PC-9 (cell line): ENCODE measurements at places on chromosomes 3 and 15.

- DNase-seq: no peak
These were observed 18.4 kb downstream of the AKAP13 start for GRCh38 chr15:85398822-85399221.

DNA sequence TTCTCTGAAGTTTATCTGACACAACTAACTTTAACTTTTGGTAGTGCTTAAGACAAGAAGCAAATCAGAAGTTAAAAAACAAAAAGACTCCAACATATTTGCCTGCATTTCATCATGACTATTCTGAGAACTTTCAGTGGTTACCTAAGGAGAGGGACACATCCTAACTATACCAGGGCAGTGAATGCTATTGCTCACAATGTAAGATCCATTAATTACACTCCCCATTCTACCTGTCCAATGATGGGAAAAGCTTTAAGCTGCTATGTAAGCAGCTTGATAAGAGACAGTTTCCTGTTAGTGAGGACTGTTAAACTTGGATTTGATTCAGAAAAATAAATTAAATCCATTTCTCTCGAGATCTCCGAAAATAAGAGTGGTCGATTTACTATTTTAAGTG lies 37.5 kb downstream of the SERPINI1 start:
- DNase-seq: no peak

GRCh38 chr15:50046867-50047266 lies 72.2 kb downstream of the ATP8B4 start:
- DNase-seq: no peak

DNA sequence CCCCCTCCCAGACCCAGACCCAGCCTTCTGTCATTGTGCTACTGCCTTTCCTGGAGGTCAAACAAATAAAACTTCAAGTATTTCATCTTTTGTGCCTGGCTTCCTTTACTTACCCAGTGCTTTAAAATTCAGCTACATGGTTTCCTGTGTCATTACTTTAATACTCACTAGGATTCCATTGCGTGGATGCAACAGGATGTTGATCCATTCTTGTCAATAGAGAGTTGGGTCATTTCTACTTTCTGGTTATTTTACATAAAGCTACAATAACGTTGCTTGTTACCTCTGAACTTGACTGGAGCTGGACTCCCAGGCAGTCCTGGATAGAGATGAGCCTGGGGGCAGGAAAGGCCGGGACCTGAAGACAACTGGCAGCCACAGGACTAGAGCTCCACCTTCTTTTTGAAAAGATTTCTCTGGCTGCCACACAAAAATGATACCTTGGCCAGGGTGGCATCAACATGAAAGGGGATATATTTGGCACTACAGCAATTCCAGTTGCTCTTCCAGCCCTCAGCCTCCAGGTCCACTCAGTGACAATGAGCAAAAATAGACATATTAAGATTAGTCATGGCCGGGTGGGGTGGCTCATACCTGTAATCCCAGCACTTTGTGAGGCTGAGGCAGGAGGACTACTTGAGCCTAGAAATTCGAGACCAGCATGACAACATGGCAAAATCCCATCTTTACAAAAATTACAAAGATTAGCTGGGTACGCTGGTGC lies 23.3 kb upstream of the HEG1 start:
- no peak for DNase-seq
